ENCODE measurements at places on chromosomes 7 and 10.

DNA sequence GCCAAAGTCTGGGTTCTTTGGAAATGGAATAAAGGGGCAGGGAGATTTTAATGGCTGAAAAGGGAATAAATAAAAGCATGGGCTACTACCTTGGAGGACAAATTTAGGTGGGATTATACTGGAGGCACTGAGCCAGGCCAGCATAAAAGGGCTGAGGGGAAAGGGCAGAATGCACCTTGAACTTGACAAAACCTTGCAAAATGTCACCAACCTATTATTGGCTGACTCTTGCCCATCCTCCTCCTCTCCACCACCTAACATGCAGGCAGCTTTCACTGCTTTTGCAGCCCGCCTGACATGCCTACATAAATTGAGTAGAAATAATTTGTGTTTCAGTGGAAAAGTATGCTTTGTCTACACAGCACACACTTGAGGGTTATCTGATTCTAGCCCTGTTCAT, 65.3 kb upstream of the ABLIM1 start:
- no peak for DNase-seq

- no peak for DNase-seq
Measured at GRCh38 chr7:65301007-65301406, 72.6 kb upstream of the ZNF92 start.

DNA sequence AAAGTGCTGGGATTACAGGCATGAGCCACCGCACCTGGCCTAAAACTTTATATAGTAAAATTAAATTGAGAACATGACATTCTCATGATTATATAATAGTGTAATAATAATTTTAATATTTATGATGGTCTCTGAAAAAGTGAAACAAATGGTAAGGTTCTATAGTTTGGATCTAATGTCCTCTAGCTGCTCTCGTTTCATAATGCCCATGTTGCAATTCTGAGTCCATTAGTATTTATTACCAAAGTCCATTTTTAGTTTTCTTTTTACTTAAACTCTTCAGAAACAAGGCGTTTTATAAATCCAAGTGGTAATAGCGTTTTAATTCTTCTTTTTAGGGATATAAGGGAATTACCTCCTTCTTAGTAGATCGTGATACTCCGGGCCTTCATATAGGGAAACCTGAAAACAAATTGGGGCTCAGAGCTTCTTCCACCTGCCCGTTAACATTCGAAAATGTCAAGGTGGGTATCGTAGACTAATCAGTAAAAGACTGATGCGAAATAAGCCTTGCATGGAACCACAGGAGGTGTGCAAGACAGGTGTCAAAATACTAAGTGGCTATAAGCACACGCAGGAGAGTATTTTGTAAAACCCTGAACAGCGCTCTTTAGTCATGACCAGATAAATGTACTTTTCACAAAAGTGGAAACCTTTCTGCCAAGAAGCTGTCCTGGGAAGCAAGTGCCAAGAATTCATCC, 34.1 kb downstream of the ACADSB start:
- no peak for DNase-seq

- no peak for DNase-seq
Measured at GRCh38 chr7:79165225-79165624, 288.2 kb downstream of the MAGI2 start.

GRCh38 chr7:4139656-4140625, 542.2 kb upstream of the FOXK1 start:
- DNase-seq, result no peak

DNA sequence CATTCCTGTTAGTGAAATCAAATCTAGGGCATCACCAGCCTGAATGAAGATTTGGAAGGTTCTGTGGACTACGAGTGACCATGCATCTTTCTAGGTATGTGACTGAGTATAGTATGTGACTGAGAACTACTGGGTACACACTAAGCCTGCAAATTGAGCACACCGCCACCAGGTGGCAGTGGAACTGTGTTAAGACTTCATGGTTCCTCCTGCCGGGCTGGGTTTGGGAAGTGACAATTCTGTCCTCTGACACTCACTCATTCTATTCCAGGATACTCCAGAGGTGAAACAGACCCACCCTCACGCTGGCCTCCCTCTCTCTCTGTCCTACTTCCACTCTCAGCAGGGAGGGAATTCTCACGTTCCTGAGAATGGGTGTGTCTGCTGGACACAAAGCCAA, 84.0 kb upstream of the TMEM248 start:
- DNase-seq, result no peak

- DNase-seq, result no peak
Measured at GRCh38 chr10:132788180-132788830, 2.4 kb upstream of the NKX6-2 start.

DNA sequence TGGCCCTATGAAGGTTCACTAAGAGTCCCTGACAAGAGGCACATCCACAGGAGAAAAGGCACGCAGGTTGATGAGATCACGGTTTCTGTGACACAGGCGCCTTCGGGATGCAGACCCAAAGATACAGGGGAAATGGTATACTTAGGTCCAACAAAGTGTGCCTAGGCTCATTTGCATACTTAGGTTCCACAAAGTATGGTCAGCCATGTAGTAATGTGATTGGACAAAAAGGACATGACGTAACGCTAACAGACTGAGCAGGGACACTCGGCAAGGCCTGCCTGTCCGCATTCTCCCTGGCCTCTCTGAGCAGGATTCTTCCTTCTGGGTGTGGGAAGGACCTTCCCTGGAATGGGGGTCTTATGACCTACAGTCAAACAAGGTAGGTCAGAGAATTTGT, 190.6 kb downstream of the CELF2 start:
- DNase-seq, result no peak

DNA sequence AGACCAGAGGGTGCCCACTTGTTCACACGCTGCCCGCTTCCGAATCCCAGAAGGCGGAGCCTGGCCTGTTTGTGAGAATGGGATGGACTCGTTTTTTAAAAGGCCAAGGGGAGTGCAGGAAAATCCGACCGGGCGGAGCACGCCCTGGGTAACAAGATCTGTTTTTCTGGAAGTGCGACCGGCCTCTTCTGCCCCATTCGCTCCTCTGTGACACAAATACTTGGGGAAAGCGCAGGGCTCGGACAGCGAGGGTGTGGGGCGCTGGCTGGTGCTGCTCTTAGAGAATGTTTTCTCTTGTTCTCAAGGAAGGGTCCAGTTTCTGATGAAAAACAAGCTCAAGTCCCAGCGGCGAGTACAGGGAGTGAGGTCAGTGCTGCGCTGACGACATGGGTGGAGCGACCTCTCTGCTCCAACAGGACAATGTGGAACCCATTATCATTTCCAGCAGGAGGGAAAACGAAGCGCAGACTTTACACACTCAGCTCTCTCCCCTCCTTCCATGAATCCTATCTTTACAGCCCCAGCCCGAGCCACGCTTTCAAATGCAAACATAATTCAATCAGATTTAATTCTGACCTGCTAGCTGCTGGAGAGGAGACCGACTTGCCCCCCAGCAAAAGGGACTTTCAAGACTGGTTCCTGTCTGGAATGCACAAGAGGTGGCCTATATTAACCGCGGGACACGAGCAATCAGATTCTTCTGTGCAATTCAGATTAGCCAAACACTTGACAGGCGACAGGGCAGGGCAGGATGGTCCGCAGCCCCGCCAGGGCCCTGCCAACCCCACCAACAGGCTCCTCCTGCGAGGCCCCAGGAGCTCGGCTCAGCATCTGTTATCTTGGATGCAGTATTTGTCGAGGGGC, 1.1 kb downstream of the RADIL start:
- peak; percentile 61 for DNase-seq

DNA sequence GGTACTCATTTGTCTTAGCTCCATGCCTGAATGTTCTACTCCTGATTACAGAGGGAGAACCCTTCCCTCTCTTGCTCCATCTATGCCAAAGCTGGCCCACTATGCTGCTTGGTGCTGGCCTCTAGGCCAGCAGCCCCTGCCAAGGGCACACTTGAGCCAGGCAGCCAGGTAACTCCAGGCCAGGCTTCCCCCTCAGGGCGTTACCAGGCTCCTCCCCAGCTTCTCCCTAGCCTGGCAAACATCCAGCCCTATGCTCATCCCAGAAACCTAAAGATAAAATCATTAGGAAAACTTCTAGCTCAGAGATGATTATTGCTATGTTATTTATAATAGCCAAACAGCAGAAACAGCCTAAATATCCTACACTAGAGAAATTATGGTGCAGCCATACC, 103.7 kb downstream of the KCNMA1 start:
- DNase-seq, result no peak

DNA sequence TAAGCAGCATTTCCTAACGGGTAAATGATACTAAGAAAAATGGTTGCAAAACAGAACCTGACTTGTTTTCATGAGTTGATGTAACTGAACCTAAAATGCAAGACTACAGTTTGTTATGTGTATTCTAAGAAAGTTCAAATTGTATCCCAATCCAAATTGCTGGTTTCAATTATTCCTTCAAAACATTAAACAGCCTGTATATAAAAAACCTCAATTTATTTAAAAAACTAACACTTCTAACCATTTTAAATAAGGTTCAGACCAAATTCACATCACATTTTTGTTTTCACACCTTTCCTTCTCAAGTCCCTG, 80.9 kb downstream of the LRRC17 start:
- no peak for DNase-seq

Measured in breast epithelium (tissue), 4 donors.